Activated CD4-positive, alpha-beta T cell treated with anti-CD3 and anti-CD28 coated beads, Interleukin-2, amount 10 ng/mL, durations not matched to agents 7 days and 5 days (primary cell): ENCODE measurements at places on chromosomes 11 and 22. TPM values are rescaled to one million over a fixed set of nuclear protein-coding genes. Genes with fewer than 3 reads are reported as not detected.

The PRG3 gene
- not detected for total RNA-seq

The ZNF214 gene
- not detected for total RNA-seq

The KRTAP5-1 gene
- not detected for total RNA-seq

The ADAMTS15 gene
- 0.04 TPM for total RNA-seq

The PARVA gene
- total RNA-seq = 0.22 TPM

The SGSM1 gene
- 0.12 TPM for total RNA-seq

The TST gene
- 2.4 TPM for total RNA-seq

The IGLL5 gene
- not detected for total RNA-seq

The C11orf97 gene
- not detected for total RNA-seq

The GPR137 gene
- 24.6 TPM for total RNA-seq

The MS4A7 gene
- total RNA-seq = not detected

The OR5B12 gene
- total RNA-seq = not detected

The OR51E1 gene
- total RNA-seq = not detected

The ANO3 gene
- total RNA-seq = not detected

The NCF4 gene
- 23.3 TPM for total RNA-seq

The MAPK1 gene
- total RNA-seq = 139 TPM

The OR8J1 gene
- not detected for total RNA-seq

The TENM4 gene
- total RNA-seq = not detected

The CNGA4 gene
- not detected for total RNA-seq

The OR5A1 gene
- not detected for total RNA-seq

The TAF1D gene
- 159 TPM for total RNA-seq

The IGLL1 gene
- total RNA-seq = not detected

The SCARF2 gene
- total RNA-seq = 1.2 TPM

The SLC16A8 gene
- not detected for total RNA-seq

The OR51B6 gene
- not detected for total RNA-seq

The PATE4 gene
- not detected for total RNA-seq

The CTSF gene
- 3.5 TPM for total RNA-seq

The TMPRSS5 gene
- total RNA-seq = 0.52 TPM

The POU2AF2 gene
- total RNA-seq = not detected

The FBLN1 gene
- not detected for total RNA-seq

The GGT5 gene
- 0.35 TPM for total RNA-seq

The TRIM48 gene
- not detected for total RNA-seq

The USH1C gene
- not detected for total RNA-seq

The KCNK4 gene
- not detected for total RNA-seq

The MS4A2 gene
- total RNA-seq = not detected

The SPI1 gene
- total RNA-seq = not detected

The PNPLA5 gene
- not detected for total RNA-seq

The KCNJ5 gene
- not detected for total RNA-seq

The GPHA2 gene
- not detected for total RNA-seq

The ZFTA gene
- total RNA-seq = 1.1 TPM

The LYVE1 gene
- not detected for total RNA-seq

The CEP126 gene
- 0.55 TPM for total RNA-seq

The KCNC1 gene
- total RNA-seq = not detected

The GP1BB gene
- not detected for total RNA-seq

The TBX1 gene
- total RNA-seq = not detected
